NCI-H1048 (cell line): ENCODE measurements at places on chromosomes 5 and 9.

DNA sequence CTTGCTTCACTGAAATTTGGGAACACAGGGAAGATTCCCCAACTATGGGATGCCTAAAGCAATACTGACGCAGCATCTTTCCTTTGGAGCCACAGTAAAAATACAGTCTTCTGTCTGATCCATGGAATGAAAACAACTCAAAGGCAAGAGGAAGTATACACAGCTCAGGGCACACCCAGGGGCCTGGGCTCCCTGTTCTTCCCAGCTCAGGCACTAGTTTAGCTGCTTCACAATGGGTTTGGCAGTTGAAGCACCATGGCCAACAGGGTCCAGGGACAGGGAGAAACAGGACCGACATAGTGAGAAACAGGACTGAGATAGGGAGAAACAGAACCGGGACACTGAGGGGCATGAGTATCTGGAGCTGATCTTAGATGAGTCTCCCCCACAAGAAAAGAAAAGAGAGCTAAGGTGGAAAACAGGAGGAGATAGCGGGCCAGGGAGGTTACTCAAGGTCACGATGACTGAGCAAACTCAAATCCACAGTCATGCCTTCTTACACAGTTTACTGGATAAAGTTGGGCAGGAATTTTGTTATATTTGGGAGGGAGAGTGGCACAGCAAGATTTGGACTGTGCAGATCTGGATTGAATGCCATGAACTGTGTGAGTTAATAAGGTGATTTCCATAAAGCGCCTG is 198.8 kb downstream of the SMARCA2 start:
- DNase-seq = no peak

DNA sequence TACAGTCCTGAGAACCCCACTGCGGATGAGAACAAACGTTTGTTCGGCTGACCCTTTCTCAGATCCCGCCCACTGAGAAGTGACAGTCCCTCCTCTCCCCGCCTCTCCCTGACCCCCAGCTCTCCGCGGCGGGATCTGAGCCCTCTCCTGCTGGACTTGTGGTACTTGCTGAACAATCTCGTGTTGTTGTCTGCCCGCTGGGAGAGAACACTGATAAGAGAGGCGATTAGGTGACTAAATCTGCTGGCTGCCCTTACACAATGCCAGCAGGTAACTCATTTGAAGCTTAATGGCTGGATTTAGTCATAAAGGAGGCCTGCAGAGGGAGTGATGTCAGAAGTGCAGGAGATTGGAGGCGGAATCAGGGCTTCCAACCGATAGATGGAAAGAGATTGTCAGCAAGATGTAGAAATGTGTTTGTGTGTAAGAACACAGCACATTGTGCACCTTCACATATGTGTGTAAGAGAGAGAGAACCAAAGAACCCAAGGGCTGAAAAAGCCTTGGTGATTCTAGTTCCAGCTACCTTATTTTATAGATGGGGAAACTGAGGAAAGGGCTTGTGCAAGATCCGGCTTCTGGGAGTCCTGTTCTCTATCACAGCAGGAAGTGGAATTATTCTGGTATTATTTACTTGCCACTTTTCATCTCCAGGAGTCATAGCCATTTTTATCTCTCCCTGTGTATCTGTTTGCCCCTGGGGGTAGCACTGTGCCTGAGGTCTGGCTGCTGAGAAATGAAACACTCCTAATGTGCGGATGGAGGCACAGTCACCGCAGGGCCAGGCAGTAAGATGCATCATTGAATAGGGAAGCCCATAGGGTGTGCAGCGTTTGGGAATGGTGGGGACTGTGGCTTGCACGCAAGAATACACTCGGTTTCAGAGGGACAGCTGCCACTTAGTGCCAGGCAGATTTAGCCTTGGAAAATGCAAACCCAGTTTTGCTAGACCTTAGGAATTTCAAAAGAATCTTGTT is 203.7 kb upstream of the MSX2 start:
- no peak for DNase-seq

GRCh38 chr5:99614888-99615287 is 686.1 kb upstream of the CHD1 start:
- DNase-seq = no peak

GRCh38 chr9:115263371-115264075 is 145.6 kb upstream of the TNC start:
- no peak for DNase-seq

DNA sequence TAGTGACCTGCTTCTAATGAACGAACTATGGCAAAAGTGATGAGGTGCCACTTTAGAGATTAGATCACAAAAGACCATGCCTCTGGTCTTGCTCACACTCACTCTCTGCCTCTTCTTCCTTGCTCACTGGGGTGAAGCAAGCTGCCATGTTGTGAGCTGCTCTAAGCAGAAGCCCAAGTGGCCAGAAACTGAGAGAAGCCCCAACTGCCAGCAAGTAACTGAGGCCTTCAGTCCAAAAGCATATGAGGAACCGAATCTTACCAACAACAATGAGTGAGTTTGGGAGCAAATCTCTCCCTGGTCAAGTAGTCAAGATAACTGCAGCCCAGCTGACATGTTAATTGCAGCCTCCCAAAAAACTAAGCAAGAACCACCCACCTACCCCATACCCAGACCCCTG is 126.0 kb upstream of the ACO1 start:
- DNase-seq = no peak

DNA sequence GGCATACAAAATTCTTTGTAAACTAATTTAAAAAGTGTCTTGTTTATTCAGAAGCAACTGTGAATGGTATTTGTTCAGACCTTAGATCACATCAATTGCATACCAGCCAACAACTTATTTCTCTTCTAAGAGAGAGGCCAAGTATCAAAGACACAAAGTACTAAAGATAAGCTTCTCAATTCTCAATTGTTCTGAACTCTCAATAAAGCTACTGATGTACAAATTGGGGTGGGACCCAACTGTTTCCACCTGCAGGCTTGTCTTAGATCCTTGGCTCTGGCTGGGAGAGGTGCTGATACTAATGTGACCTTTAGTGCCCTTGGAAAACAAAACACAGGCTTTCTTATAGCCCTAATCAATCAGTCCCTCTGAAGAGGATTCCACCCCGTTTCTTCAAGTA is 22.1 kb downstream of the XRCC4 start:
- no peak for DNase-seq

DNA sequence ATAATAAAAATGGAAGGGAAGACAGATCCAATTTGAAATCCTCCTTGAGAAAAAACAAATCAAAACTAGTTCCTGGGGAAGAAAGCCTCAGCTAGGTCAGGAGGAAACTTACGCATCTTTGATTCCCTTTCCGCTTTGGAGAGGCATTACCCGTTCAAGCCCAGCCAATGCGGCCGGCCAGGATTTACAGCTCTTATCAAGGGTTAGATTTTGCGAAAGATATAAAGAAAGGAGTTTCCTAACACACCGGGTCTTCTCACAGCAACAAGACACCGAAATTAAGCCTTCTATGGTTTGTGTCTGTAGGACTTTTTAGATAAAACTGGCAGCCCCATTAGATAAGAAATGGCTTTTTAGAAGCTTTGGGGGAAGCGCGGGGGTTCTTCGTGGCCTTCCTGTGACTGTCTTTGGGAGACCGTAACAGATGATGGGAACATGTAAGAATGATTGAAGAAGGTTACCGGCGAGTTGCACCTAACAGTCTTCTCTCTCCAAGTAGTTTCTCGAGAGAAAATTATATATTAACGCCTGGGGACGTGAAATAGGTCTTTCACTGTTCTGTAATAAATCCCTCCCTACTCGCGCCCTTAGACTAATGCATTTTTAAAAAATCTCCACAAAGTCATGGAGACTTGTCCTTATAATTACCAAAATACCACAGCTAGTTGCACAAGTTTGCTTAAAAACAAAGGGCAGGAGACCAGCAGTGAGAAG is 1.3 kb upstream of the ISL1 start:
- no peak for DNase-seq

DNA sequence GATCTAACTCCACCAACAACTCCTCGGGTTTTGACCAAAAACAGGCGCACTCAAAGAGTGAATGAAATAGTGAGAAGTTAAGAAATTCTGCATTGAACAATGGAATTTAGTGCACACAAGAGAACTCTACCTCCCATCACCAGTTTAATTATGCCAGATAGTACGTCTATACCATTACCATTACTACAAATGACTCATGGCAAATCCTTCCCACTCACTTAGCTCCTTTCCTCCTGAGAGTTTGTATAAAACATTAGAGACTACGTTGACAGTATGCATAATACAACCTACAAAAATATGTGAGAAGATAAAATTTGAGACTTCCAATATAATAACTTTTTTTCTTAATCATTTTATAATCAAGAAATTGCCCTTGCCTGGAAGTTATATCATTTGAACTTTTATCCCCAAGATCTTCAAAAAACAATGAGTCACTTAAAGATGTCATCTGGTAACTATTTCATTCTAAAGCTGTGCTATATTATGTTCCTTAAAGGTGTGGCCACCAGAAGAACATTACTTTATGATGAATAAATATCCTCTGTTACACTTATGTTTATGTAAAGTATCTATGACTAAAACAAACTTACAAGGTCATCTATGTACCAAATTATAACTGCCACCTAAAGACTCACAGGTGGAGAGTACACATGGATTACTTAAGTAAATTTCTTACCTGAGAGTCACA is 297.9 kb upstream of the PTGER4 start:
- no peak for DNase-seq

DNA sequence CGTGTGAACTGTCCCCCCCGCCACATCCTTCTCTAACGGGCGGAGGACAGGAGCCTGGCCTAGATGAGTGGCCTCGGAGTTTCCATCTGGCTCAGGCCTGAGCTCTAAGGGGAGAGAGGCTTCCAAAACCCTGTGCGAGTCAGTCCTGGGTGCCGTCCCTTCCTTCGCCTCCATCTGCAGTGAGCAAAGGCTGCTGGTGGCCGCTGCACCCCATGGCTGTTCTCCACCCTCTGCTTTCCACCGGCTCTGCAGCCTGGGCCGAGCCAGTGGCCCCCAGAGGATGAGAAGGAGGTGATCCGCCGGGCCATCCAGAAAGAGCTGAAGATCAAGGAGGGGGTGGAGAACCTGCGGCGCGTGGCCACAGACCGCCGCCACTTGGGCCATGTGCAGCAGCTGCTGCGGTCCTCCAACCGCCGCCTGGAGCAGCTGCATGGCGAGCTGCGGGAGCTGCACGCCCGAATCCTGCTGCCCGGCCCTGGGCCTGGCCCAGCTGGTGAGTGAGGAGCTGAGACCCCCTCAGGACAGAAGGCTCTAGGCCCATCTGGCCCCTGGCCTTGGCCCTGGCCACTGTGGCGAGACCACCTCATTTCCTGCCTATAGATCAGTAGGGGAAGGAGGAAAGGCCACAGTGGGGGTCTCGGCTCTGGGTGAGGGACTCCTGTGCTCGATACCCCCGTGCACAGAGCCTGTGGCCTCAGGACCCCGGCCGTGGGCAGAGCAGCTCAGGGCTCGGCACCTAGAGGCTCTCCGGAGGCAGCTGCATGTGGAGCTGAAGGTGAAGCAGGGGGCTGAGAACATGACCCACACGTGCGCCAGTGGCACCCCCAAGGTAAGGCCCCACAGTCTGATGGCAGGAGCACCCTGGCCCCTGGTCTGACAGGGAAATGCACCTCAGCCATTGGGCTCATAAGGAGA is 3.0 kb downstream of the PKN3 start:
- no peak for DNase-seq

GRCh38 chr9:137030538-137031527 is 1.1 kb downstream of the FUT7 start:
- DNase-seq = no peak

GRCh38 chr5:74376187-74376586 is 264.3 kb downstream of the ENC1 start:
- DNase-seq = no peak

GRCh38 chr5:145495741-145496140 is 339.4 kb downstream of the PRELID2 start:
- no peak for DNase-seq

- no peak for DNase-seq
Measured at GRCh38 chr5:131536211-131536826, 98.7 kb downstream of the RAPGEF6 start.

DNA sequence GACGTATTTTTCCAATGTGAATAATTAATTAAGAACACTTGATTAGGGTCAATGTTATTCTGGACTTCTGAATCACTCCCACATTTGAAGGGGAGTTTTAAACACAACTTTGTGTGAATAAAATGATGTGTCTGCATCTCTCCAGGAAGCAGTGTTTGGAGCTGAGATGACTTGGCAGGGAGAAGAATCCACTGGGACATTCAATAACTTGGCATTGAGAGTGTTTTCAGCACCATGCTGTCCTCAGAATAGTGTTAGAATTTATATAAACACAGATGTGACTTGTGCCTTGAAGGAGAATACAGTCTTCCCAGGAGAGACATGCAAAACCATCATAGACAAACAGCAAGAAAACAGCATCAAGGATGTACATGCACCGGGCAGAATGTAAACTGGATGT is 32.7 kb upstream of the KCNMB1 start:
- DNase-seq = no peak

- no peak for DNase-seq
Measured at GRCh38 chr5:17150531-17150930, 66.9 kb upstream of the BASP1 start.

GRCh38 chr9:69090140-69090750 is 54.7 kb downstream of the FXN start:
- DNase-seq = no peak

DNA sequence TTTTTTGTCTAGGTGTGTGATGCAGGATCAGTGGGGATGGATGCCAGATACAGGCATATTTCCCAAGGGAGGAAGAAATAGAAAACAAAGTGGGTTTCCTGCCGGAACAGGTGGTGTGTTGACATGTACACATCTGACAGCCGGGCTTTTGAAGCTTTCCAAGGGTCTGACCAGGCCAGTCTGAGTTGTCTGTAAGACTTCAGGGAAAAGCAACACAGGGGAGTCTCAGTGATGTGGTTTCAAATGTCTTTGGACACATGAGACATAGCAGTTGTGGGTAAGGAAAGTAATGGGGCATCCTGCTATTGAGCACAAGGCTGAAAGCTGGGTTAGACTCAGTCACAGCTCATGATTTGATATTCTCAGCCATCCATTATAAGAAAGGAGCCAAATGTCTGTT is 274.9 kb downstream of the PIK3R1 start:
- DNase-seq = no peak

- no peak for DNase-seq
Measured at GRCh38 chr9:89029788-89030187, 38.5 kb downstream of the S1PR3 start.

DNA sequence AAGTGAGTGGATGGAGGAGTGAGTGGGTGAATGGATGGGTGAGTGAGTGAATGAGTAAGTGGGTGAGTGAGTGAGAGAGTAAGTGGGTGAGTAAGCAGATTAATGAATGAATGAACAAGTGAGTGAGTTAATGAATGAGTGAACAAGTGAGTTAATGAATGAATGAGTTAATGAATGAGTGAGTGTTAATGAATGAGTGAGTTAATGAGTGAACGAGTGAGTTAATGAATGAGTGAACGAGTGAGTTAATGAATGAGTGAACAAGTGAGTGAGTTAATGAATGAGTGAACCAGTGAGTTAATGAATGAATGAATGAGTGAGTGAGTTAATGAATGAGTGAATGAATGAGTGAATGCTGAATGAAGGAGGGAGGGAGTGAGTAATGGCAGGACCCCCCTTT is 26.4 kb downstream of the NKD2 start:
- no peak for DNase-seq
